ENCODE measurements at places on chromosomes 13 and 19. TPM values are rescaled to one million over a fixed set of nuclear protein-coding genes. Genes with fewer than 3 reads are reported as not detected.

The EFNA2 gene
- 4.6 TPM for polyA plus RNA-seq

The NKG7 gene
- polyA plus RNA-seq, result 1.6 TPM

The ICAM3 gene
- 9.2 TPM for polyA plus RNA-seq

The ADAMTS10 gene
- polyA plus RNA-seq, result 31.1 TPM

The SHC2 gene
- polyA plus RNA-seq, result 31.1 TPM

The PNMA8A gene
- polyA plus RNA-seq, result 66.9 TPM

The DBP gene
- polyA plus RNA-seq, result 17.3 TPM

The ZNF529 gene
- polyA plus RNA-seq, result 23.9 TPM

The SYNGR4 gene
- 0.14 TPM for polyA plus RNA-seq

DNA sequence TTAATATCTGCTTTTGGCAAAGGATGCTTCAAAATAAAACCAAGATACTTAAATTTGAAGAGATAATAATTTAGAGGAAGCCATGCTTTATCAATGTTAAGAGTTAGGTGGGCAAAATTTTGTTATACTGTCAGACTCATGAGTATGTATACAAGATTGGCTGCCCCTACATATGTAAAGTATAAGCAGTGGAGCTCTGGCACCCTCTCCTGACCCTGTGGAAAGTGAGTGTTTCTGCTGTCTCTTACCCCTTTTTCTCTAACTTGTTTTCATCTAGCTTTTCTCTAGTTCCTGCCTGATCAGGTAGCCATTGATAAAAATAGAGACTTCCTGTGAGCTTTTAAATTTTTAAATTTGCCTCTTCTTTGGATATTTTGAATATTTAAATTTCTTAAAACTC lies 710.9 kb upstream of the SPRY2 start:
- no peak for DNase-seq

DNA sequence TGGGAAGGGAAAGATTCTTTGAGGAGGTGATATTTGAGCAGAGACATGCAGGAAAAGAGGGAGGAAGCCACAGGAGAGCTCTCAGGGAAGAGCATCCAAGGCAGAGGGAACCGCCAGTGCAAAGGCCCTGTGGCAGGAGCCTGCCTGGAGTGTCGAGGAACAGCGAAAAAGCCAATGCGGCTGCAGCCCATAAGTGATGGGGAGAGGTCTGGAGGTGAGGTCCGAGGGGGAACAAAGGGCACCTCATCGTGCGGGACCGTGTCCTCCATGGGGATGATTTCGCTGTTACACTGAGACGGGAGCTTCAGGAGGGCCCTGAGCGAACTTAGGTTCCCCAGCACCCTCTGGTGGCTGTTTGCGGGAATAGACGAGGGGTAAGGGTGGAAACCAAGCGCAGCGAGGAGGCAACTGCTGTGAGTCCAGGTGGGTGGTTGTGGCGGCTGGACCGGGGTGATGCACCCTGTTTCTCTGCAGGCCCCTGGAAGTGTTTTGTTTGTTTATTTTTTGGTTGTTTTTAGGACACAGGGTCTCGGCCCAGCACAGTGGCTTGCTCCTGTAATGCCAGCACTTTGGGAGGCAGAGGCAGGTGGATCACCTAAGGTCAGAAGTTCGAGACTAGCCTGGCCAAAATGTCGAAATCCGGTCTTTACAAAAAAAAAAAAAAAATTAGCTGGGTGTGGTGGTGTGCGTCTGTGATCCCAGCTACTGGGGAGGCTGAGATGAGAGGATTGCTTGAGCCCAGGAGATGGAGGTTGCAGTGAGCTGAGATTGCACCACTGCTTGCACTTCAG lies 5.9 kb upstream of the EHD2 start:
- no peak for DNase-seq

DNA sequence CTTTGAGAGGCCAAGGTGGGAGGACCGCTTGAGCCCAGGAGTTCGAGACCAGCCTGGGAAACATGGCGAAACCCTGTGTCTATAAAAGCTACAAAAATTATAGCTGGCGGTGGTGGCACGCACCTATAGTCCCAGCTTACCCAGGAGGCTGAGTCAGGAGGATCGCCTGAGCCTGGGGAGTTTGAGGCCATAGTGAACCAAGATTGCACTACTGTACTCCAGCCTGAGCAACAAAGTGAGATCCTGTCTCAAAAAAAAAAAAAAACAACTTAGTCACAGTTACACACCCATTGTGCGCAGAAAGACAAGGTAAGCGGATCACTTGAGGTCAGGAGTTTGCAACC lies 728 bp upstream of the DENND1C start:
- no peak for DNase-seq

DNA sequence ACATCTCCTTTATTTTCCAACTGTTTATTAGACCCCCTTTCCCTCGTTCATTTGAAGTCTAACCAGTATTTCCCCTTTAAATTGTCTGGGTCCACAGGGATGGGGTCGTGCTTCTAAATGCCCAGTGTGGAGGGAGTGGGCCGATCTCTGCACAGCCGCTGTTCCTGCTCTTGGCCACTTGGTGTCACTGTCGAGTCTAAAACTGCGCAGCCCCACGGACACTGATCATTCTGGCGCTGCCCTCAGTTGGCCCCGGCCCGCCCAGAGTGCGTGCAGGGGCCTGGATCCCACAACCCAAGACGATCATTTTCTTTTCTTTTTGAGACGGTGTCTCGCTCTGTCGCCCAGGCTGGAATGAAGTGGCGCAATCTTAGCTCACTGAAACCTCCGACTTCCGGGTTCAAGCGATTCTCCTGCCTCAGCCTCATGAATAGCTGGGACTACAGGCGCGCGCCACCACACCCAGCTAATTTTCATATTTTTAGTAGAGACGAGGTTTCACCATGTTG lies 12.0 kb downstream of the WDR88 start:
- peak; percentile 33 for DNase-seq

DNA sequence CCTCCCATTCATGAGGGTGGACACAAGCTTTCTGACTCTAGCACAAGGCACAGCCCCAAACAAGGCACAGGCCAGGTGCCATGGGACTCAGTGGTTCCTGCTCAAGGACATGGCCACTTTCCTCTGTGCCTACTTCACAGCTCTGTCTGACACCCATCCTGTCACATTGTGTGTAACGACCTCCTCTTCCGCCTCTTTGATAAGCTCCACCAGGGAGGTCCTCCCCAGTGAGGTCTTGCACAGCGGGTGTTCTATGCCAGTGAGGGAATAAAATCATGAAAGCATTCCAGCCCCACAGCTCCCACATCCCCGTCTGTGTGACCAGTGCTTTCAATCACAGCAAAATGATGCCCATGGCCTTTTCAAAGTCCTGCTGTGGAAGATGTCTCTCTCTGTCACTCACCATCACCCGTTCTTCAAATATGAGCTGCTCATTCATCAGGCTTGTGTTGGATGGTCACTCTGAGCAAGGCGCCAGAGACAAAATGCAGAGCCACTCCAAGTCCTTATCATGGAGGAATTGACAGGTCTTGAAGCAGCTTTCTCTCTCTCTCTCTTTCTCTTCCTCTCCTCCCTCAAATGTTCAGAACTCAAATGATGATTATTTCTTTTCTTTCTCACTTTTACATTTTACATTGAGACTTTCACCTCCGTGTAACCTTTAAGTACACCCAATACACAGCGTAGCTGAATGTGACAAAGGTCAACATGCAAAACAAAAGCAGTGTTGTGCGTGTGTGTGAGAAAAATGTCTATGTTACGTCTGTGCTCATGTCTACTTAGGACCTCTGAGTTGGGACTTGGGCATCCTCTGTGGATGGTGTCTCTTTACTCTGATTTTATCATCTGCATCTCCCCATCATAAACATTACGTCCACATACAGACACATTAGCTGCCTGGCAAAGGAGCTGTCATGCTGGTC lies 8.0 kb upstream of the SPATA13 start:
- DNase-seq, result no peak

- DNase-seq, result no peak
Measured at GRCh38 chr19:8097681-8098567, 45.4 kb downstream of the CCL25 start.

DNA sequence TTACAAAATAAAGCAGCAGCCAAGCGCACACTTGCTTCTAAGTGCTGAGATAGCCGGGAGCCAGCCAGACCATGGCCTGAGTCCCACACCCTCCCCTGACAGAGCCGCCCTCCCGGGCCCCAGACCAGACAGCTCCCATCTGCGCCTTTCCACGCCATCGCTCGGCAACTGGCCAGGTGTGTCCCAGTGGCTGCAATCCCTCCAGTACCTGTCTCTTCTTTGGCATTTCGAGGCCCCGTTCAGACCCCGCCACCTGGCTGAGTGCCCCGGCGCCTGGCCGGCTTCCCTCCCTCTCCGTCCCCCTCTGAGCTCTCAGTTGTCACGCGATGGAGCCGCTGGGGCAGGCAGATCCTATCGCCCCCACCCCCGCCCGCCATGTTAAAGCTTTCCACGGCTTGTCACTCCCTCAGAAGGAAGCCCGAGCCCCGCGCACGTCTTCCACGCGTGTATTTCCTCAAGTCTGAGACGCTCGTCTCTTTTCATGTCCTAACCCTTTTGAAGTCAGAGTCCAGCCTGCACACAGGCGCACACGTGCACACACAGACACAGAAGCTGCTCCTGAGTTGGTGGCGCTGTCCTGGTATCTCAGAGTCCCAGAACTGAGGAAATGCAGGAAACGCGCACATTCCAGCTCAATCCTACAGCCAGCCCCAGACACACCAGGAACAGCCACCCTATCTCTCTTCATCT lies 7.9 kb downstream of the MLLT1 start:
- DNase-seq, result no peak

DNA sequence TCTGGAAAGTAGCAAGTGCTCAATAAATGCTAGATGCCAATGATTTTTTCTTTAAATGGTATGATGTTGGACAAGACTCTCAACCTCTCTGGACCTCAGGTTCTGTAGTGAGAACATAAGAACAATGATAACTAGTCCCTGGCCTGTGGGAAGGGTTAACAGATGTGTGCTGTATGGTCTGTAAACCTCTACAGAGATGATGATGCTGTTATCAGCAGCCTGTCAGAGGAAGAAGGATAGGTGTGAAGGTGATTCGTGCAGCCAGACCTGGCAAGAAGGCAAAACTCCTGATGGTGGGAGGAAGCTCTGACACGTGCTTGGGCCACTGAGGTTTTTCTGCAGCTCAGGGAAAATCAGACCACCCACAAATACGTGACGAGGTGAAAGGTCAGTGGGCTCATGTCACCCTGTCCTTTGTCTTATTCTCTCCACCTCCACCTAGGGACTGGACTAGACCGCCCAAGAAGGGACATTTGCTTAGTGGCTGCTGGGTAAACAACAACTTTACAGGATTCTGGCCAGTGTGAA lies 36.7 kb upstream of the UBL3 start:
- no peak for DNase-seq

GRCh38 chr13:36030670-36031331 lies 100.4 kb downstream of the DCLK1 start:
- DNase-seq, result no peak

GRCh38 chr13:57552437-57552836 lies 79.1 kb upstream of the PCDH17 start:
- no peak for DNase-seq

DNA sequence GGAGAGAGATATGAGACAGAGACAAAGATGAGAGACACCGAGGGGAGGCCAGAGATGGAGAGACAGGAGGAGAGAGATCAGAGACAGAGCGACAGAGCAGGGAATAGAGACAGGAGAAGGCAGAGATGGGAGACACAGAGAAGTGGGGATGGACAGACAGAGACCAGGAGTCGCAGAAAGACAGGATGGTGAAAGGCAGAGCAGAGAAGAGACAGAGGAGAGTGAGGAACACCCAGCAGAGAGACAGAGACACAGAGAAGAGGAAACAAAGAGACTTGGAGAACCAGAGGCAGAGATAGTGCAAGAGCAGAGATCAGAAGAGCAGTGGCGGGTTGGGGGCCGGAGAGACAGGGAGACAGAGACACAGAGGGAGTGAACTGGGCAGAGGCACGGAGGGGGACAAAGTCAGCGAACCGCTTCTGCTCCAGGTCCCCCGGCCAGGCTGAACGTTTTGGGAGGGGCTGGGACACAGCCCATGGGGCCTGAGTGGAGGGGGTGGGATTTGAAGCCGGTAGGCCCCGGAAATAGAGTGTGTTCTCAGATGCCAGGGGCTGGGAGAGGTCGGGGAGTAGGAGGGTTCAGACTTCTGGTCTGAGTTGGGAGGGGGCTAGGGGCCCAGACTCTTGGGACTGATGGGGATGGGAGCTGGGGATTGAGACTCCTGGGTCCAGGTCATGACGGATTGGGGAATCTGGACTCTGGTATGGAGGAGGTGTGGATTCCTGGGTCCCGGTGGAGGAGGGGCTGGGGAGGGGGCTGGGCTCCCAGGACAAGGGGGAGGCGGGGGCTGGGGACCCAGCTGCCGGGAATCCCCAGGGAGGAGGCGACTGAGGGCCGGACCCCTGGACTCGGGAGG lies 654 bp downstream of the ZNF579 start:
- DNase-seq, result no peak

DNA sequence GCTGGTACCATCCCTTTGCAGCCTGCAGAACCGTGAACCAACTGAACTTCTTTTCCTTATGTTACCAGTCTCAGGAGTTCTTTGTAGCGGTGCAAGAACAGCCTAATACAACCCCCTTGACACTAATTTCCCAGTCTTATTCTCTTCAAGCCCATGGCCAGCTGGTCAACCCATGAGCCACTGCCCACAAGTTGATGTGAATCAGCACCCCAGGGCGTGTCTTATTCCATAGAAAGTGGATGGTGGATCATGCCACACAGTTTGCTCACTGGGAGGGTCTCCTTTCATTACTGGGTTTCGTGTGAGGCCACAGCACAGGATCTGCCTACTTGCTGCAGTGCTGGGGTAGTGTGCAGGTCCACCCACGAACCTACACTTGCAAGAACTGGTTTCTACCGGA lies 27.0 kb downstream of the TEX29 start:
- no peak for DNase-seq

DNA sequence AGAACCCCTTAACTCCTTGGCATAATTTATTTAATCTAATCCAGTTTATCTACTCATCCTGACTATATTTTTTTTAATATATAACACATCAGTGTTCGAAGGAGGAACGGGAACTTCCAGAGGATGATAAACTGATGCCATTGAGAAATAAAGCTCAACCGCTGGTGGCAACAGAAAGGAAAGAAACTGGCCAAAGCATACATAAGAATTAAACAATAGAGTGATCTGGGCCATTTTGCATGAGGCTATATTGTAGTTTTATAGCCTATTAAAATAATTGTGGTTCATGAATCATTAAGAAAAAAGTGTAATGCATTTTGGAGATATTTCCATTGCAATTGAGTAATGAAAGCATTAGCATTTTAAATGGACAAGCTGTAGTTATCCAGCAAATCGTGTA lies 94.2 kb downstream of the FRY start:
- DNase-seq, result no peak

GRCh38 chr13:94596575-94596971 lies 621 bp upstream of the TGDS start:
- no peak for DNase-seq

DNA sequence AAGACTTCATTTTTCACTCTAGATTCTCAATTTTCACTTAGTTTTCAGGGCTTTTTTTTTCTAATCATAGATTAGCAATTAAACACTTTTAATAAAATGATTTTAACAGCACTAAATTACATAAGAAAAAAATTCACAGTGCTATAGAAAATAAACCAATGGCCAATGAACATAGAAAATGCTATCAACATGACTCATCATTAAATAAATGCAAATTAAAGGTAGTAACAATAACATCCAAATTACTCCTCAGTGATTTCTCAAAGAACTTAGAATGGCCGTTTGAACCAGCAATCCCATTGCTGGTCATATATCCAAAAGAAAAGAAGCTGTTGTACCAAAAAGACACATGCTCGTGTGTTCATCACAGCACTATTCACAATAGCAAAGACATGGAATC lies 1058.9 kb downstream of the UQCRFS1 start:
- no peak for DNase-seq
